Stimulated activated CD8-positive, alpha-beta memory T cell treated with anti-CD3 and anti-CD28 coated beads, Interleukin-7, amount 100 ng/mL, for 24 hours (primary cell): ENCODE measurements at places on chromosomes 2 and 18.

DNA sequence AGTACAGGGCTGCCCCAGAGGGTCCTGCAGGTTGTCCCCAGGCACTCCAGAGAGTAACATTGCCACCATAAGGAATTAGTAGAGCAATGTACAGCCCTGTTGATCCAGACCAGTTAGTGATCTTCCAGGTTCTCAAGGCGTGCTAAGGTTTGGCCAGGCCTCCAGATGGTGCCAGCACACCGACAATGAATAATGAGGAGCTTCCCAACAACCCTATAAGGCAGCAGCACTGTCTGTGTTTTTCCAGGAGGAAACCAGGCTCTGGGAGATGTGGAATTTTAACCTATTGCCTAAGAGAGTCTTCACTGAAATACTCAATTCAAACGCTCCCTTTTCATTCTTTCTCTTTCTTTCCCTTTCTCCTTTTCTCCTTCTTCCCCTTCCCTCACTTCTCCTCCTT, 122.1 kb downstream of the MGAT5 start:
- no peak for DNase-seq

- DNase-seq: no peak
These were observed 35.6 kb downstream of the CYB5A start for GRCh38 chr18:74256190-74256589.

GRCh38 chr2:42777883-42778805, 14.2 kb upstream of the OXER1 start:
- no peak for DNase-seq

GRCh38 chr18:78736015-78736690, 243.5 kb upstream of the SALL3 start:
- DNase-seq: no peak

- DNase-seq: no peak
These were observed 302.5 kb upstream of the EPC2 start for GRCh38 chr2:148342086-148342485.

DNA sequence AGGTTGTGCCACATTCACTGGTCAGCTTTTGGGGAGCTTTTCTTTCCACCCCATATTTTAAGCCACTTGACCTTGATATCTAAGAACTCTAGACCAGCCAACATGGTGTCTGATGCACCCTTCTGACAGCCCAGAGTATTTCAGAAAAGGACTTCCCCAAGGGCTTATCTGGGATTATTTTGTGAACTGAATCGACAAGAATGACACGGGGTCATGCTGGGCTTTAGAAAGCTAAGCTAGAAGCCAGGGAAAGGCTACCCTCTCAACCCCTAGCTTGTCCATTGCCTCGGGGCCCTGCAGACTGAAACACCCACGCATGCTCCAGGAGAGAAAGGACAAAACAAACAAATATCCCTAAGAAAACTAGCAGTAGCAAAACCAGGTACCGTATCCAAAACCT, 16.0 kb downstream of the SLC4A5 start:
- no peak for DNase-seq

DNA sequence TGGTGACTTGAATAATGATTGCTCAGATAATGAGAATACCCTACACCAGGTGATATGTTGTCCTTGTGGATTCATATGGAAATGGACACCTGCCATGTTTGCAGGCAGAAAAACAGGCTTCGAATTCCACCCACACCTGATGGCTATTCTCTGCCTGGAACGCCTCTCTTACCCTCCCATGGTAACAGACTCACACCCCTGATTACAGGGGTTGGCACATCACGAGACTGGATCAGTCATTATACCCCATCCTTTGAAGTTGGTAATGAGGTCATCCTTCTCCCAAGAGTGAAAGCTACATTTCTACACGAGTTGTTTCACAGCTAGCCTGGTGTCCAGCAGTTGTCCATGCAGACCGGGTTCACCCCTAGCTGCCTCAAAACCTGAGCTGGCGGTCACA, 71.4 kb upstream of the MBOAT2 start:
- DNase-seq: no peak

DNA sequence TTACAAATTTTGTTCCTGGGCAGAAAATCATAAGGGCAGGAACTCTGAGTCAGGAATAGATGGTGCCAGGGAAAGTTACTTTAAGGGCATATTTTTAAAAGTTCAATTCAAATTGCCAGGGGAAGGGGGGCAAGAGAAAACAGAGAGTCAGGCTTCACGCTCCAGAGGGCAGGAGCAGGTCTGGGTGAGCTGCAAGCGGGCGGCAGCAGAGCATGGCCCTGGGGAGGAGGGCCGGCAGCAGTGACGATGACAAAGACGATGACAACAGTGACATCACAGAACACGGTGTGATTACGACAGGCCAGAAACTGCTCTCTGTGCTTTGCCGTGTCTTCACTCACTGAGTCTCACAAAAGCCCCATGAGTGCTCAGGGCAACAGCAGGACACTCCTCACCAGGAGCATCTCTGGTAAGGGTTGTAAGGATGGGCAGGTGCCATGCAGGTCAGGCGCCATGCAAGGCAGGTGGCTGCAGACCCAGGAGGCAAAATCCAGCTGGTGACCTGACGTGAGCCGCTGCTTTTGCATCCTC, 23.3 kb downstream of the CHST10 start:
- DNase-seq: no peak

DNA sequence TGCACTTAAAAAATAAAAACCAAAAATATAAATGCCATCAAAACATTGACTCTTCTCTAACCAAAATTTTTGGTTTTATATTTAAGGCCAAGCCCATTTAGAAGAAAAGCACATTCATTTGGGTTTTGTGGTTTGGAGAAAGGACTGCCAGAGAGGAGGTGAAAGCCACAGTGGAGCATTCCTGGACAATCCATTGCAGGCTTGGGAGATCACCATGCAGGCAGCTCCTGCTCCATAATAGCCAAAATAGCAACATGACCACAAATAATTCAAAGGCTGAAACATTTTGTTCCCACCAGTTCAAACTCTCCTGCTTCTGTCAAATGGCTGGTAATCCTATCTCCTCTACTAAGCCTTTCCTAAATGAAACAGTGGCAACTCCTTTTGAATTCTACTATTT, 73.5 kb downstream of the GALNT3 start:
- DNase-seq: no peak

GRCh38 chr2:182378759-182379158, 48.1 kb downstream of the PDE1A start:
- DNase-seq: no peak

DNA sequence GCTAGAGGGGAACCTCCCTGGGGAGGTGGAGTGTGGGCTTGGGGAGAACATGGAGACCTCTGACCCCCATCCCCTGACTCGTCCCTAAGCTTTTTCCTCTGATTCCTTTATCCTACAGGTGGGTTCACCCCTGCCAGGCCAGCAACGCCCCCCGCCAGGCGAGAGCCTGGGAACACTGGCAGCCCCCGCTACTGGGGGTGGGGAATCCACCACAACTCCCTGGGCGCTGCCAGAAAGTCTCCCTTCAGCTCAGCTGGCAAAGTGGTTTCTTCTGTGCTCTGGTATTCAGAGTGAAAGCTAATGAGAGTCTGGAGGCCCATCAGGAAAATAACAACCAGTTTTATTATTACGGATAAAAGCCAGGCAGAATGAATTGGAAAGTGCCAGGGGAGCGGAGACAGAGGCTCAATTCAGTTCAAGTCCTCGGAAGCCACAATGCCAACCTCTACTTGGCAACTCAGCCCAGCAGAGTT, 2.8 kb downstream of the DIPK1C start:
- no peak for DNase-seq

DNA sequence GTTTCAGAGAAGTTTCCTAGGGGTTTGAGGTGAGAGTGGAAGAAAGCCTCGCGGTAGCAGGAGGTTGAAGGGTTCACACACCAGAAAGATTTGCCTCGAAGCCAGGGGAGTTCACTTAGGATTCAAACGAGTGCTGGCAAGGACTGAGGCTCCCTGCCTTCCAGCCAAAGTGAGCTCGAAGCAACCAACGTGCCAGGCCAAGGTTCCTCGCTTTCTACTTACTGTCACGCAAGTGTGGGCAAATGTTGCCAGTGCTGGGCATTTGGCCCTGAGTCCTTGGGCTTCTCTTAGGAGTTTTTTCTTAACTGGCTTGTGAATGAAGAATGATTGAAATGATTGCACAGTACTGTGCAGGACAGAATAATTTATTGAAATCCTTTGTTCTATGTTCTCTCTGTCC, 53.6 kb downstream of the TMEM178A start:
- DNase-seq: no peak

- no peak for DNase-seq
These were observed 136.9 kb downstream of the PXDN start for GRCh38 chr2:1607236-1607920.
